ENCODE measurements at places on chromosomes 12 and 14.
A peak's percentile ranks its signal among the peaks of the same experiment; 100 is the strongest.

DNA sequence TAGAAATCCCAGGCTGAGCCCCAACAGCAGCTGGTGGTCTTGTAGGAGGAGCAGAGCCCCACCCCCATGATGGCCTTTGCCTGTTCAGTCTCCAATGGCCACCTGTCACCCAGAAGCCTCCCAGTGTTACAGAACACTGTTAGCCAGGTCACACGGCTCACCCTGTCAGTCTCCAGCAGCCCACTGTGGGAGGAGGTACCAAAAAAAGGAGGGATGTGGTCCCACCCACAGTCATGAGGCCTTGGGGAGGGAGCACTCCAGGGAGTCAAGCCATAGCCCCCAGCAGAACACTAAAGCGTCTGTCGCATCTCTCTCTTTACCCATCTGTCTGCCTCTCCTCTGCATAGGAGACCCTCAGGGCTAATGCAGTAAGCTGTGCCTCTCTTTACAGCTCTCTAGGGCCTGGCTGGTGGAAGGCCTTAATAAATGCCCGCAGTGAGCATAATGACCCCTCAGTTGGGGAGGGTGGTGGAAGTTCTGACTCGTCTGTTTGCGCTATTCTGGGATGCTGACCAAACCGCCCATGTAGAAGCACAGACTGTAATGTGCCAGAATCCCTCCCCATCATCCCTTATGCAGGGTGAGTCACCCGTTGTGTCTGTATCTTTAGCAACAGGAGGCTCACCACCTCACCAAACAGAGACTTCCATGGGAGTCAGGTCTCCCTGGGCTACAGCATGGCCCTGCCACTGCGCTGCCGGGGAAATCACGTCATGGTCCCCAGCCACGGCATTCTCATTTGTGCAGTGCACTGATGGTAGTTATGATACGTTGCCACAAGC is 14.6 kb downstream of the C14orf132 start:
- DNase-seq = no peak

DNA sequence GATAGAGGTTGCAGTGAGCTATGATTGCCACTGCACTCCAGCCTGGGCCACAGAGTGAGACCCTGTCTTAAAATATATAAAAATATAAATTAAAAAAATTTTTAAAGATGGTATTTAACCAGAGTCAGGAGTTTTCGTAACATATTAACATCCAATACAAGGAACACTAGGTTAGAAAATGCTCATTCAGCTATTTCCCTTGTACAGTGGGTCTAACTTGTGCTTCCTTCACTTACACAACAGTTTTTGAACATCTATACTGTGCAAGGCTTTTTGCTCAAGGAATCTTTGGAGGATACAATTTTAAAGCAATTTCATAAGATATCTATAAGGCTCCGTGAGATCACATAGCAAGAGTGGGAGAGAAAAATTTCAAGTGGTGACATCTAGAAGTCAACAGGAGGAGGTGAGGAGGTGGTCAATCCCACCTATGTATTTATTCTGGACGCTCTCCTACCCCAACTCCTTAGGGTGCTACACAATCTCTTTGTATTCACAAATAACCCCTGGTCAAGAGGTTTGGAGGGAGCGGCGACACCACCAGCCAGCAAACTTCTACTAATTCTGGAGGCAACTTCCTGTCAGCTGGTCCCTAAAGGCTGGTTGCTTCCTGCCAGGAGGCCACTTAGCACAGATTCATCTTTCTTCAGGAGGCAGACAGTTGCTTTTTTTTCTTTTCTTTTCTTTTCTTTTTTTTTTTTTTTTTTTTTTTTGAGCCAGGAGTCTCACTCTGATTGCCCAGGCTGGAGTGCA is 22.2 kb downstream of the DUSP16 start:
- no peak for DNase-seq

DNA sequence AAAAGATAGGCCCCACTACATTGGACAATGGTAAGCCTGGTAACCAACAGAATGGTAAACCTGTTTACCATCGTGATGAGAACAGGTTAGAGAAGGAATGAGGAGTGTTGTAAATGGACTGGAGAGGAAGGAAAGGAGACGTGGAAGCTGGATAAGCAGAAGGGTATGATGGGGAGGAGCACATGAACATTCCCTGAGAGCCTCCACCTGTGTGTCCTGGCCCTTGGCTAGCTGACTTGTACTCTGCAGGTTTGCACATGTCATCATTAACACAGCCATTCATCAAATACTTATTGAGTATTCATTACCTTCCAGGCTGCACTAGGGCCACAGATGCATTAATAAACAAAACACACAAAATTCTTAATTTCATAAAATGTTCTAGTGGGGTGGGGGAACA is 4.3 kb upstream of the IL26 start:
- no peak for DNase-seq

GRCh38 chr14:21987937-21988336 is 314.3 kb upstream of the OR4E1 start:
- peak; percentile 19 for DNase-seq

DNA sequence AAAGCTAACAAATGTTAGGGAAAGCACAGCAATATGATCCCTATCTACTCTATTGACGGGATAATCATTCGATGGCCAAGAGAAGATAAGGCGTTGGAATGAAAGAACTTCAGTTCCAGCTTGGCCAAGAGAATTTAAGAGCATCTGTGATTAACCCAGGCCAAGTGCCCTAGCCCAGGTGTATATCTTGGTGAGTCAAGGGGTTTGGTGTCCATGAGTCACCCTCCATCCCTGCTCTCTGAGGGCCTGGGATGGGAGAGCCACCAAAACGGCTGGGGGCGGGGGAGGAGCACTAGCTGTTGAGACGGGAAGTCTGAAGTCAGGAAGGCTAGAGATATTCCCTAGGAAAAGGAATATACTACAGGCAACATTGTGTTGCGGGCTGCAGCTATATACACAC is 13.0 kb downstream of the TBPL2 start:
- DNase-seq = no peak

- DNase-seq = no peak
Observed at GRCh38 chr12:93032758-93033157, 103.7 kb upstream of the EEA1 start.

DNA sequence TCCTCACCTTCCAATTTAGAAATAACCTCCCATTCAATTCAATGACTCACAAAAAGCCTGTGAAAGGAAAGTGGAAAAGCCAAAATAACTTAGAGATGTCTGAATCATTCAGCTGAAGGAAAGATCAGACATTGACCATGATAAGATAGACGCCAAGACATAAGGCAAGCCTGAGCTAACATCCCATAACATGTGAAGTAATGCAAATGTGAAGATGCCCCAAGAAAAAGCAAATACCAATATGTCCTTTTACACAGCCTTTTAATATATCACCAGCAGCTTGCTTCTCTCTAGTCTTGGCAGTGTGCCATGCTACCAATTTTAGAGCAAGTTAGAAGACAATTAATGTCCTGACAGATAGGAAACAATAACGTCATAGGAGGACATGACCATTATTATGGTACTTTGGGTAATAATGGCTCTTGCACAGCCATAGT is 2.4 kb upstream of the NUMB start:
- peak; percentile 43 for DNase-seq

- DNase-seq = no peak
Observed at GRCh38 chr12:71641390-71641789, 22.3 kb downstream of the ZFC3H1 start.

- peak; percentile 44 for DNase-seq
Observed at GRCh38 chr14:25090716-25091454, 40.9 kb upstream of the STXBP6 start.

GRCh38 chr12:26150736-26151450 is 26.1 kb upstream of the BHLHE41 start:
- no peak for DNase-seq

DNA sequence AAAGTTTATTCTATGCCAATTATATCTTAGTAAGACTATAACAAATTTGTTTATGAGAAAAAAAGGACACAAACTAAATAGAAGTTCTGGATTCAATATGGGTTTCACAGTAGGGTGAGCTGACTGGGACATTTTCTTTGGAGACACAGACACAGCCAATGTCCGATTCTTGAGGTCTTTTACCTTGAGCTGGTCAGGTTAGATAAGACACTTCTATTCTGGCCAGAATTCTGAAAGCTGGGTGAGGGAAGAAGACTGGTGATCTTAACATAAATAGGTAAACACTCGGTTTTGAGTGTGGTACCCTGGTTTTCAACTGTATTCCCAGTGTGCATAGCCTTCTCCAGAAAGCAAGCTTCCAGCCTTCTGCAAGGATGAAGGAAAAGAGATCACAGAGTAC is 10.0 kb downstream of the ATP2B1 start:
- no peak for DNase-seq

- no peak for DNase-seq
Observed at GRCh38 chr14:104460791-104461651, 118.5 kb upstream of the C14orf180 start.
